8988T (cell line): ENCODE measurements at places on chromosomes 4 and X.

GRCh38 chr4:74297539-74297938, 10.7 kb upstream of the EPGN start:
- no peak for DNase-seq

DNA sequence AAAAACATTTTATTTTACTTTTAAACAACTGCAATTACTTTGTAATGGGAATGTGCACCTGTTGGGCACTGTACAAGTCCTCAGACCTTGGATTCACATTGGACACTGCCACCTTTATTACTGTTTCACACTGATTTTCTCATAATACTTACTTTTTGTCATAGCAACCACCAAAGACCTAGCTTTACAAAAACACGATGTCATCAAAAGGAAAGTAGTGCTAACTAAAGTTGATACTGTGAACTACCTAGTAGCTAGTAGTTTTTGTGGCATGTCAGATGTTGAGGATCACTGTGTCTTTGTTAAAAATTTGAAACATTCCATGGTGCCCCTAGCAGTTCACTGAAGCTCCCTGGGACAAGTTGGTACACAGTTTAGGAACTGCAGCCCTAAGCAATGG, 62.9 kb upstream of the HOPX start:
- no peak for DNase-seq

DNA sequence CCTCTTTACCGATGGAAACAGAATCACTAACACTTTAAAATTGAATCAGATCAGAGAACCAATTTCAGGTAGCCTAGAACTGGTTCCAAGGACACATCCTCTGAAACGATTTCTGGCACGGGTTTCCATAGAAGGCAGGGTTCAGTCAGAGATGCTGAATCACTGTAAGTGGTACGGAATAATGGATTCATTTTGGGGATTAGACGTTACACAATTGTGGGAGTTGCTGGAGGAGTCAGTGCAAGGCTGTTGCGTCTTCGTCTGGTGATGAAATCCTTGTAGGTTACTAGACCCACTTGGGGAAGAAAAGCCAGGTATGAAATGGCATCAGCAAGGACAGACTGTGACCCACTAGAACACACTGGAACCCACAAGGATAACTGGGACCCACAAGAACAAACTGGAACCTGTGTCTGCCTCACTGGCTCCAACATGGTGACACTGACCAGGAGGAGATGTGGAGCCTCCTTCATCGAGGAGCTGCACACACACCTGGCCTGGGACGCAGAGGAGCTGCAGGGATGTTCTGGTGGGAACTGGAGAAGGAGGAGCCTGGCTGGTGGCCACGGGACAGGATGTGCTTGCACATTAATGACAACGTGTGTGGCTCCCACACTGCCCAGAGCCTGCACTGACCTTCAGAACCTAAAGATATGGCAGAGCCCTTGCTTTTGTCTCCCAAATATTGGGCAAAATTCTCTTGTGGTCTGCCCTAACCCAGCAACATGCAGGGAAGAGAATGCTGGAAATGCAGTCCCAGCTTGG, 105.1 kb downstream of the TRAPPC11 start:
- no peak for DNase-seq

- no peak for DNase-seq
Measured at GRCh38 chrX:55312655-55313054, 47.9 kb upstream of the PAGE3 start.

DNA sequence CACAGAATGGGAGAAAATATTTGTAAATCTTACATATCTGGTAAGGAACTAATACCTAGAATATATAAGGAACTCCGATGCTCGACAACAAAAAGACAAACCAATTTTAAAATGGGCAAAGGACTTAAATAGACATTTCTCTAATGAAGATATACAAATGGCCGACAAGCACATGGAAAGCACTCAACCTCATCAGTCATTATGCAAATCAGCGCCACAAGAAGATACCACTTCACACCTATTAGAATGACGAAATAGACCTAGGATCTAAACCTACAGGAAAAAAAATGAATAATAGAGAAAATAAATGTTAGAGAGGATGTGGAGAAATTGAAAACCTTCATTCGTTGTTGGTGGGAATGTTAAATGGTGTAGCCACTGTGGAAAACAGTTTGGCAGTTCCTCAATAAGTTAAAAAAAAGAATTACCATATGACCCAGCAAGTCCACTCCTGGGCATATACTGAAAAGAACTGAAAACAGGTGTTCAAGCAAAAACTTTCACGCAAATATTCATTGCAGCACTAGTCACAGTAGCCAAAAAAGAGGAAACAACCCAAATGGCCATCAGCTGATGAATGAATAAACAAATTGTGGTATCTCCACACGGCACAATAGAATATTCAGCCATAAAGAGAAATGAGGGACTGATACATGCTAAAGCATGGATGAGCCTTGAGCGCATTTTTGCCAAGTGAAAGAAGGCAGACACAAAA, 57.3 kb upstream of the WDR19 start:
- no peak for DNase-seq

DNA sequence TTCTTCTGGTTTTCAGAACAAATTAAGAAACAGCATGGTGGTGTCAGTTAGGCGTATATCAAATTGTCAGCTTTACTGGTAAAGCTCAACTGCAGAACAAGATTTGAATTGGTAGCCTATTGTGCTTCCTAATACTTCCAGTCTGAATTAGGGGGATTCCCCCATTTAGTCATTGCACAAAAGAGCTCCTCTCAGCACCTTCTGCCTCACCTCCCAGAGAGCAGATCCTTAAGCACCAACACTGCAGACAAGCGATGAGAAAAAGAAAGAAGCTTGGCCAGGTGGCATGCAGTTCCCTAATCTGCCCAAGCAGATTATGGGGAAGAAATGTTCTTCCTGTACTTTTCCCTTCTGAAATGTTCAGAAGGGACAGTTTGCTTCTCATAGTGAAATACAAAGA, 9.2 kb downstream of the MAP9 start:
- DNase-seq, result no peak

DNA sequence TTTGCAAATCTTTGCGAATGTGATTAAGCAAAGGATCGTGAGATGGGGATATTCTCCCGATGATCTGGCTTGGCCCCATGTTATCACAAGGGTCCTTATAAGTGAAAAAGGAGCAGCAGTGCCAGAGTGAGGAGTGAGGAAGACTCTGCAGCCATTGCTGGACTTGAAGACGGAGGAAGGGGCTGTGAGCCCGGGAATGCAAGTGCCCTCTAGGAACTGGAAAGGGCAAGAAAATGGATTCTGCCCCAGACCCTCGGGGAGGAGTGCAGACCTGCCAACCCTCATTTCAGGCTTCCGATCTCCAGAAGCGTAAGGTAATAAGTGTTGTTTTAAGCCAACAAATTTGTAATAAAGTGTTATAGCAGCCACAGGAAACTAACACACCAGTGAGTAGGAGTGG, 76.3 kb downstream of the EVC start:
- no peak for DNase-seq

- no peak for DNase-seq
Measured at GRCh38 chr4:105386012-105386411, 87.8 kb downstream of the PPA2 start.
